ENCODE measurements at places on chromosomes 3 and 15.

DNA sequence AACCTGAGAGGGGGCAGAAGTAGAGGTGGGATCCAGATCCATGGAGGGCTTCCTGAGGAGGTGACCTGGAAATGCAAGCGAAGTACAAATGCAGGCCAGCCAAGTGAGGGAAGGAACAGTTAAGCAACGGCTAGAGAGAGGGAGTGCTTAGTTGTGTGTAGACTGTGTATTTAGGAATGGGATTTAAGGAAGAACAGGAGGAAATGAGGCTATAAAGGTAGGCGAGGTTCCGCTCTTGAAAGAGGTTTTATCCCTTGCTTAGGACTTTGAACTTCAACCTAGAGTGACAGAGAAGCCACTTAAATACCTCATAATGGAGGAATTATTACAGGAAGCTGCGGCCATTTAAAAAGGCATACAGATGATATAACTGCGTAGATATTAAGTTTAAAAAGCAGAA is 295.1 kb downstream of the THSD4 start:
- no peak for DNase-seq

DNA sequence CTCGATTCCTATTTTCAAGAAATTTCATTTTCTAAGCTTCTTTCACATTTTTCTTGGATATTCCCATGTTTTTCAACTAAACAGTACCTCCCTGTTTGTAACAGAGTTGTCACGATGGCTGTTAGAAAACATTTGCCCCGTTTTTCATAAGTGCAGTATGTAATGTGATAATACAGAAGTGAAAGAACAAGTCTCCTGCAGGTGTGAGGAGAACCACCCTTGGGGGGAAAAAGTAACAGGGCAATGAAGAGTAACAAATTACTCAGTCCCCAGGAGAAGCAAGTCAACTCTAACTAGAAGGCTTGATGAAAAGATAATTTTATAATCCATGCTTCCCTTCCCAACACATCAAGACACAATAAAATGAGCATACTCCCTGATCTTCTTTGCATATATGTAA is 493.3 kb downstream of the FOXP1 start:
- DNase-seq, result no peak

GRCh38 chr15:63473999-63474809 is 30.2 kb upstream of the USP3 start:
- peak; percentile 53 for DNase-seq

DNA sequence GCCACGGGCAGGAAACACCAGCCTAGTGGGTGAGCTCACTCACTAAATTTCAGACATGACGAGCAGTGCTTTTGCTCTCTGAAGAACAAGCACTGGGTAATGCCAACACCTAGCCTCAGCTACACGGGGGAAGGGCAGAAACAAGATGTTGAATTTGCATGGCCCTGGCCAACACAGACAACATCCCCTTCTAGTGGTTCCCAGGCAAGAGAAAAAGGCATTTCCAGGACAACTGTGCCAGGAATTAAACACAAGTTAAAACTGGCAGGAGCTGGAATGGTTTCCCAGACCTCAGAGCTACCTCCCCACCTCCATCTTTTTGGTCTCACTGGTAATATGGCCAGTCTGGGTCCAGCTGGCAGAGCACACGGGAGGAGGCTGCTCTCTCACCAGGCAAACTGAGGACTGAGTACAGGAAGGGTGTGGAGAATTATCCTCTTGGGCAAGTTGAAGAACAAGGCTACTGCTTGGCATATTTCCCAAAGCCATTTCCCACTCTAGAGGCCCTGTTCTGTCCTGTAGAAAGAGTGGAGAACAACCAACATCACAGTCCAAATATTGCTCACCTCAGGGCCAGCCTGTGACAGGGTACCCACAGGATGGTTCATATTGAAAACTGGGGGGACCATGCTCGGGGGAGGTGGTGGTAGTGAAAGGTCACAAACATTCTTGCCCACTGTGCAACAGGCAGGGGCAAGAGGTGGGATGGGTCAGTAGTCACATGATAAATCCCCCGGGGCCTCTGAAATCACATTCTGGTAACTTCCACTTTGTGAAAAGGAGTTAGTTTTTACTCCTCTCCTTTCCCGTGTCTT is 26.5 kb downstream of the TSPAN3 start:
- no peak for DNase-seq

GRCh38 chr3:43581343-43581742 is 40.5 kb downstream of the ANO10 start:
- DNase-seq, result no peak

- no peak for DNase-seq
Observed at GRCh38 chr15:47484059-47484458, 233.2 kb upstream of the SEMA6D start.

- DNase-seq, result no peak
Observed at GRCh38 chr15:86829245-86829644, 749.6 kb downstream of the AGBL1 start.

DNA sequence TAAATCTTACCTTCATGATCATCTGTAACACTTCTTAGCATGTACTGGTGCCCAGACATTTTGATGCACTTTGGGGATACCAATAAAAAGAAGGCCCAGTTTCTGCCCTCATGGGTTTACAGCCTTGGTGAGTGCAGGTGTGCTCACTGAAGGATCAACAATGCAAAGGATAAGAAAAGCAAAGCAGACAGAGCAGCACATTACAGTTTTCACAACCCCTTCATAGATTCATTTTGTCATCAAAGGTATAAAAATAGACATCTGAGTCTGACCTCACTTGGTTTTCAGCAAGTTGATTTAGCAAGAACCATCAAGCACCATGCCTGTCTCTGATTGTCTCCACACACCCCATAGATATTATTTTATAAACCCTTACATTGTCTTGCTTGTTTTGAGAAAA is 77.6 kb downstream of the BFSP2 start:
- no peak for DNase-seq

DNA sequence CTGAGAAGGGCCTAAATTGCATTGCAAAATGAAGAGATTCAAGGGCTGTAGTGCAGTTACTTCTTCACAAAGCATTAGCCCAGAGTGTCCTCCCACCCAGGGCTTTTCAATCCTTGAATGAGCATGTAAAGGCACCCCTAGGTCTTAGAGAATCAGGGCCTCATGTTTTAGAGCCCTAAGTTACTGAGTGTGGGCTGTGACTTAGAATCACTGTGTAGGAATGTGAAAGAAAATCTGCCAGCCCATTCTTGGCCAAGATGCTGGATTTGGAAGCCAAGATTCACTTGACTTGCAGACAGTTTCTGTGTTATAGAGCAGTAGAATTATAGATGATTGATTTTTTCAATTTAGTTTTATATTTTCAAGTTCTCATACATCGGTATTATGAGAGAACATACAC is 153.2 kb downstream of the MYRIP start:
- no peak for DNase-seq

GRCh38 chr15:77985031-77985930 is 92.2 kb downstream of the TBC1D2B start:
- no peak for DNase-seq

DNA sequence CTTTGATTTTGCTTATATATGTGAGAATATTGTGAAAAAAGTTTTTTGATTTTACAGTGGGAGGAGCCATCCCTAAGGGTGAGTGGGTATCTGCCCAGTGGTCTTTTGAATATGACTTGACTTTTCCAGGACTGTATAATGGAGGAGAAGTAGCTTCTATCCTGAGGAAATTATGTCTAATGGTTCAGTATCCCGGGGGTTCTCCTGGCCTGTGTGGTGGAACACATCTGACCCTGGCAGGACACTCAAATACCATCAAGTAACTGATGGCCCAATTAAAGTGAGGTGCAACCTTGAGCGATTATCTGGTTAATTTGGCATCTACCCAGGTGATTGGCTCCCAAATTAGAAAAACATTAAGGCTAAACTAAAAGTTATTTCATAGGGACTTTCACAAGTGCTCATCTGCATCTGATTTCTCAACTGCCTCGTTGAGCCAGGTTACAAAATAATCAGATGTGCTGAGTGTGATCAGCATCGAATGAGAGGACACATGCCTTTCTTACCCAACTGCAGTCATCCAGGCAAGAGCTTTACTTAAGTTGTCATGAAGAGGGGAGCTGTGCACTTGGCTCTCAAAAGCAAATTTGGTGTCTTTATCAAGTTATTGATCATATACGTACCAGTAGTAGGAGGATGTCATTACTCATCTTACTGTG is 201.4 kb downstream of the IL5RA start:
- DNase-seq, result no peak

DNA sequence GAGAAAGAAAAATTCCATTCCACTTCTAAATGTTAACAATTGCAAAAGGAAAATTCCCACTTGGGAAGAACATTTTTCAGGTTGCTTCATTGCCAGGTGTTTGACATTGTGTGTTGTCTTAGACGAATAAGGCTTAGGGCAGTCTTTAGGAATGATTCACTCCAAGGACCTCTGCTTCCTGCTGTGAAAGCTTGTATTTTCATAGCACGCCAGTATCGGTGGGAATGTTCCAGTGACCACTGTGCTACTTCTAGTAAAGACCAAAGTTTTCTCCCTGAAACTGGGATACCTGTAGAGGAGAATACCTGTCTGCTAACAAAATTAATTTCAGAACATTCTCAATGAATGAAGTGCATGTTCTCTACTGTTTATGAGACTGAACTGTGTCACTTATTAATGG is 64.1 kb downstream of the CDIN1 start:
- no peak for DNase-seq

DNA sequence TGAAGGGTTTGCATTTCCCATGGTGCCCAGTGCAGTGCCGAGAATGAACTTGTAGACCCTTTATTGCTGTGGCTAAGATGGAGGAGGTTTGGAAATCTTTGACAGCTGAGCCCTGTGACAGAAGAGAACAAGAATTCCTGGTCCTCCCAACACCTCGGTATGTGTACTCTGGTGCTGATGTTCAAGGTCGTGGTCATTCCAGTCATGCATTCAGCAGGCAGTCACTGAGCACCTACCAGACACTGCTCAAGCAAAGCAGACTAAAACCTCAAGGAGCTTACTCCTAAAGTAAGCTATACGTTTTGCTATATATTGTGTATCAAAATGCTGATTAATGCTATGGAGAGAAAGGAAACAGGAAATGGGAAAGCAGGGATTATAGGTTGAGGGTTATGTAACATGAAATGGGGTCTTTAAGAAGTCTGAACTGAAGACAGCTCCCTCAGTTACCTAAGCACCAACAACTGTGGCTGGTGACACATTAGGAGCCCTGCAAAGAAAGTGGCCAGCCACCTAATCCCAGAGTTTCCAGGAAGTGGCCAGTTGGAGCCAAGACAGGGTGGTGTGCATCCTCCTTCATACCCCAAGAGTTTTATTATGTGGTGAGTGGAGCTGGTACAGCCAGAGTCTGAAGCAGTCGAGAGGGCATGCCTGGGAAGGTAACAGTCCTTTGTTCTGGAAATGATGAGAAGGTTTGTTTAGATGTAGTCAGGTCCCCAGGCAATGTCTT is 65.0 kb downstream of the CCNL1 start:
- DNase-seq, result no peak

- no peak for DNase-seq
Observed at GRCh38 chr3:166471074-166471767, 634.0 kb upstream of the BCHE start.

DNA sequence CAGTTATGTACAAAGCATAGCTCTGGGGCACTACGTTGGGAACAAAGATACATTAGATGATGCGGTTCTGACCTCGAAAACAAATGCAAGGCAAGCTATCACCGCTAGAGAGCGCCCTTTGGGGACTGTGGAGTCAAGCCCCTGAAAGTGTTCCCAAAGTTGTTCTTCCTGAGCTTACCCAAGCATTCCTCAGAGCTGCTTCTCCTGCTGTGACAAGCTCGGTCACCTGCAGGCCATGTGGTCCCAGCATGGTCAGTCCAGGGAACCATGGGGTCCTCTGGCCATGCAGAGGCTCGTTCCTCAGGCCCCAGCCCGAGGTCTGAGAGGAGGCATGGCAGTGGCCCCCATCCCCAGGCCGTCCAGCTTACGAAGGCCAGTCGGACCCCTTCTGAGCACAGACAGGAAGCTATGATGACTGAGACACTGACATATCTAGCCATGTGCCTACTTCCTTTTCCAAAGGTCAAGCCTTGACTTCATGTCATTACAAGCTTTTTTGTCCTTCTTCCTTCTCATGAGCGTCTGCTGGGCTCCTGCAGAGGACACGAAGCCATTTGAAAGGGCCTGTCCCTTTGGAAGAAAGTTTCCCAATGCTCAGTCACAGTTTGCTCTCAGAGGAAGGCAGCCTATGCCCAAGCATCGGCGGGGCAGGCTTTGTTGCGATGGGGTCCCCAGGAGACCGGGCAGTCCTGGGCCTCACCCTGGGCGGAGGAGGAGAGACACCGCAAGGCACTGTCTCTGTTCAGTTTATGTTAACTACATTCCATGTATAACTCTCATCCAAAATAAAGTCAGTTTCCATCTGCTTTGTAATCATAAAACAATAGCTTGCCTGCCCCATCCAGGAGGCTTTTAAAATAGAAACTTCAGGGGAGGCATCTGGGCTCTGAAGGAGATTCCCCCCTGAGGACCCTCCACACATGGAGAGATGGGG is 79.3 kb downstream of the ATP10A start:
- no peak for DNase-seq

DNA sequence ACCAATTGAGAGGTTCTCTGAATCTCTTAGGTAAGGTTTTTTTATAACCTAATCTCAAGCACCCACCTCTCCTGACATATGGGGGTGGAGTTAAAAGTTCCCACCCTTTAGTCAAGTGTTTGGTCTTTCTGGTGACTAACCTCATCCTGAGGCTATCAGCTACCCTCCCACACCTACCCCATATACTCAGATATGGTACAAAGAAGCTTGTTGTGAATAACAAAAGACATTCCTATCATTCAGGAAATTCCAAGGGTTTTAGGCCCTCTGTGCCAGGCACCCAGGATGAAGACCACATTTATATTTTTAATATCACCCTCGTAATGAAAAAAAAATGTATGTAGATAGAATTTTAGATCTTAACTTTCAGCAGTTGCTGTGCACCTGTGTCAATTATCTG is 9.0 kb downstream of the CHMP2B start:
- no peak for DNase-seq

DNA sequence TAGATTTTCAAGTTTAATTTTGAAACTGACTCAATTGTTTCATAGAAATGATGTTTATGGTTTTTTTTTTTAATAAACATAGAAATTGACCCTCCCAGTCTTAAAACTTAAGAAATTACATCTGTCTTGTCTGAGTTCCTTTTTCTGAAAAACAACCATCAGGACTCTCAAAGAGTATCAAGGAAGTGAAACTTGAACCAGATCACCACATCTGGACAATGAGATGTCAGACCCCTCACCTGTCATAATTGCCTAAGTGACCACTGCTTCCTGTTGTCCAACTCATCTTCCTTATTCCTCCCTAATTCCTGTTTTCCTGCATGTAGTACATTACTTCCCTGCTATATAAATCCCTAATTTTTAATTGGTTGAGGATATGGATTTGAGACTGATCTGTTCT is 441.5 kb upstream of the ARHGEF26 start:
- no peak for DNase-seq
